H9 (cell line): ENCODE measurements at places on chromosomes 5 and 9.

GRCh38 chr9:101427358-101427757 lies 8.2 kb downstream of the ALDOB start:
- DNase-seq: no peak

DNA sequence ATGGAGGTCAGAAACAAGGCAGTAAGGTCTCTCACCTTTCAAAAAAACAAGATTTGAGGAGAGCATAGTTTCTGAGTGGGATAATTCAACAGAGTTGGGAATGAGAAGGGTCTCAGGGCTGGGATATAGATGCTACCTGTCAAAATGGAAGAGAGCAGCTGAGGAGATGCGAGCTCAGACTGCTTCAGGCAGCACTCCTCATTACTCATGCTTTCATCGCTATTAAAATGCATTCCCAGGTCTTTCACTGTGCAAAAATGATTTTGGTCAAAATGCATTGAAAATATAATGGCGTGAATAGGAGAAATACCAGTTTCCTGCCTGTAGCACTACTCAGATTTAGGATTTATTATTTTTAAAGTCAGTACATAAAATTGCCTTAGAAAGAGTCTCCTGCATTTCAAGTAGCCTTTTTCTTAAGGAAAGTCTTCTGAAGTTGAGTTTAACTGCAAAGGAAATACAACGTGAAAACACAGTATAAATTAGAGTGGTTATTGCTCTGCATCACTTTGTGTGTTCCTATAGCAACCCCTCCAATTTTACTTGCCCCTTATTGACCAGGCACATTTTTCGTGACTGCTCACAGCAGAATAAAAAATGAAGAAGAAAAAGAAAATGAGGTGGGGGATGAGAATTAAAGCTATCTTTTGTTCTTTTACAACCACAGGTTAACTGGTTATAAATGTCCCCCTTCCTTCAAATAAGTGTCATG lies 724.8 kb upstream of the SEMA6A start:
- no peak for DNase-seq

DNA sequence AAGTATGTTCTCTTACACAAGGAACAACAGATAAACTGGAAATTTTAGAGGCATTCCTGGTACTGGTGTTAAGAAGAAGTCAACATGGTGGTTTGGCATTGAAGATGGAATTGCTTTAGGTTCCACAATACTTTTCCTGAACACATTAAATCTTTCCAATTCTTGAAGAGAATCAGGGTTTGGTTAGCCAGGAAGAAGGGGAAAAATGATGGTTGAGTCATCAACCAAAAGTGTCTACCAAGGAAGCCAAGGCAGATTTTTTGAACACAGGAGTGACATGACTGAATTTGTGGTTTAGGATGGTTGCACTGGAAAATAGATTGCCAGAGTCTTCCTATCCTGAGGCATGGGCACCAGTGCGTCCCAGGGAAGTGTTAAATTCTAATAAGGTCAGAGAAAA lies 433.4 kb downstream of the TMEM38B start:
- no peak for DNase-seq

- peak; percentile 55 for DNase-seq
Observed at GRCh38 chr9:99211746-99212145, 10.0 kb downstream of the ALG2 start.

- no peak for DNase-seq
Observed at GRCh38 chr5:72408603-72409002, 88.4 kb downstream of the PTCD2 start.

GRCh38 chr5:60349891-60350415 lies 350.0 kb downstream of the DEPDC1B start:
- DNase-seq: no peak

DNA sequence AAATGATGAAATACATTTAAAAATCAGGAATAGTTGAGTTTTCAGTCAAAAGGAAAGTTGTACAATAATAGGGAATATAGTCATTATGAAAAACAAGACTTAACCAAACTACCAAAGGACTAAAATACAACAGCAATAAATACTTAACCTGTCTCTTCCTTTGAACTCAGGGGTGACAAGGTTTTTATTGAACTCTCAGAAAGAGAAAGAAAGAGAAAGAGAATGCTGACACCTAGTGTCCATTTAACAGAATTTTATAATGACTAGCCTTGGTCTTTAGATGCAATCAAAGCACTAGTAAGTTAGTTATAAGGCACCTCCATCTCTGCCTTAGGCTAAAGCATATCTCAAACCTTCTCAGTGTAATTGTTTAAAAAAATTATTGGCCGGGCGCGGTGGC lies 47.5 kb downstream of the UIMC1 start:
- DNase-seq: no peak

GRCh38 chr5:169248550-169248949 lies 52.4 kb downstream of the SLIT3 start:
- no peak for DNase-seq

- DNase-seq: no peak
Observed at GRCh38 chr9:35152926-35153325, 8.9 kb upstream of the UNC13B start.

DNA sequence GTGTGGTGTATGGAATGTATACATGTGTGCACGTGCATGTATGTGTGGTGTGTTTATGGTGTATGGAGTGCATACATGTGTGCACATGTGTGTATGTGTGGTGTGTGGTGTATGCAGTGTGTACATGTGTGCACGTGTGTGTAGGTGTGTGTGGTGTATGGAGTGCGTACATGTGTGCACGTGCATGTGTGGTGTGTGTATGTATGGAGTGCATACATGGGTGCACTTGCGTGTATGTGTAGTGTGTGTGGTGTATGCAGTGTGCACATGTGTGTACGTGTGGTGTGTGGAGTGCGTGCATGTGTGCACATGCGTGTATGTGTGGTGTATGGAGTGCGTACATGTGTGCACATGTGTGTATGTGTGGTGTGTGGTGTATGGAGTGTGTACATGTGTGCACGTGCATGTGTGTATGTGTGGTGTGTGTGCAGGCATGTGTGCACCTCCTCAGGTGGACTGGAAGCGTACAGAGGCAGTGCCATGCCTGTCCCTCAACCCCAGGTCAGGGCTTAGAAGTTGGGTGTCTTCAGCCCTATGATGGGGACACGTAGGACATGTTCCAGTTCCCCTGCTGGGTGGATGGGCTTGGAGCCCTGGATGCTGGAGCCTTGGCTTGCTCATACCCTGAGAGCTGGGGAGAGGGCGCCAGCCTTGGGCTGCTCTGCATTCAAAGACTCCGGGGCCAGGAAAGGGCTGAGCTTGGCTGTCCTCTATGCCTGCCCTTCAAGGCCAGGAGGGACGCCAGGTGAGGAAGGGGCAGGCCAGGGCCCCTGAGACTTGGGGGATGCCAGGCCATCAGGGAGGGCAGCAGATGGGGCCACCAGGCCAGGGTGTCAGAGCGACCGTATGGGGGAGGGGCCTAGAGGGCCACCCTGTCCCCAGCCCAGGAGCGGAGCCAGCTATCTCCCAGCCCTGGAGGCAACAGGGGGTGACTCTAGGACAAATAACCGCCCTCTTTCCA lies 12.2 kb downstream of the MYMK start:
- DNase-seq: no peak

GRCh38 chr5:135062216-135063055 lies 28.4 kb upstream of the PITX1 start:
- DNase-seq: no peak

DNA sequence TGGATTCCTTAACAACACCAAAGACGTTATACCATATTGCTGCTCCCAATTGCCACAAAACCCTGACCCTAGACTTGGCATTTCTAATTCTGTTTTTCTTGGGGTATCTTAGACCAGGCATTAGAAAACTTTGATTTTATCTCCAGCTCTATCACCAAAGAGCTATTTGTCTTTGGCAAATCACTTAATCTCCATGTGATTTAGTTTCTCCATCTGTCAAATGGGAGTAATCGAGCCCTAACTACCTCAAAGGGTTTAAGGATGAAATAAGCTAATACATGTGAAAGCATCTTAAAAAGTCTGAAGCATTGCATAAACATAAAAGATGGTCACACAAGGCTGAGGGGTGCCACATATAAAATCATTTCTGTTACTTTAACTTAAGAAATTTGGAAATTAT lies 60.6 kb downstream of the FYB1 start:
- DNase-seq: no peak

- DNase-seq: no peak
Observed at GRCh38 chr9:131810351-131811170, 70.7 kb upstream of the RAPGEF1 start.

DNA sequence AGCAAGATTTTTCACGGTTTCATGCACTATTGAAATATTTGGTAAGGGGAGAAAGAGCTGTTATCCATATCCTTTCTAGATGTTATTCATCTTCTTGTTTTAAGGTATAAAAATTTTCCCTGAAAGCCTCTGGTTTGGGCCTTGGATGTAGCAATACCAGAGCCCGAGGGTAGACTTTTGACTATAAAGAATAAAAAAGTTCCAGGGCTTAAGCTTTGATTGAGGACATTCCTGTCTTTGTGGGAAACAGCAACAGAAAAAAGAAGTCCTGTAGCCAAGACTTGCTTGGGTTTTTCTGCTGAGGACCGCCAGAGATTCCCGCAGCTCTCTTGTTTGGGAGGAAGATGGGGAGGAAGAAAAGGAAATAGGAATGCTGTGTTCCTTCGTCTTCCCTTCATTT lies 440.0 kb upstream of the WWC1 start:
- DNase-seq: no peak

- no peak for DNase-seq
Observed at GRCh38 chr5:55096182-55096581, 6.3 kb upstream of the GZMA start.

DNA sequence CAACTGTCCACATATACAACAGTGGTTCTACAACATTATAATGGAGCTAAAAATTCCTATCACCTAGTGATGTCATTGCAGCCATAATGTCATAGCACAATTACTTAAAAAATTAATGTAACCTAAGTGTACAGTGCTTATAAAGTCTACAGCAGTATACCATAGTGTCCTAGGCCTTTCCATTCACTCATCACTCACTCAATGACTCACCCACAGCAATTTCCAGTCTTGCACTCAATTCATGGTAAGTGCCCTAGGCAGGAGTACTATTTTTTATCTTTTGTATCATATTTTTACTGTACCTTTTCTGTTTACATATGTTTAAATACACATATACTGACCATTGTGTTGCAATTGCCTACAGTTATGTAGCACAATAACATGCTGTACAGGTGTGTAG lies 9.6 kb upstream of the PUM3 start:
- no peak for DNase-seq

DNA sequence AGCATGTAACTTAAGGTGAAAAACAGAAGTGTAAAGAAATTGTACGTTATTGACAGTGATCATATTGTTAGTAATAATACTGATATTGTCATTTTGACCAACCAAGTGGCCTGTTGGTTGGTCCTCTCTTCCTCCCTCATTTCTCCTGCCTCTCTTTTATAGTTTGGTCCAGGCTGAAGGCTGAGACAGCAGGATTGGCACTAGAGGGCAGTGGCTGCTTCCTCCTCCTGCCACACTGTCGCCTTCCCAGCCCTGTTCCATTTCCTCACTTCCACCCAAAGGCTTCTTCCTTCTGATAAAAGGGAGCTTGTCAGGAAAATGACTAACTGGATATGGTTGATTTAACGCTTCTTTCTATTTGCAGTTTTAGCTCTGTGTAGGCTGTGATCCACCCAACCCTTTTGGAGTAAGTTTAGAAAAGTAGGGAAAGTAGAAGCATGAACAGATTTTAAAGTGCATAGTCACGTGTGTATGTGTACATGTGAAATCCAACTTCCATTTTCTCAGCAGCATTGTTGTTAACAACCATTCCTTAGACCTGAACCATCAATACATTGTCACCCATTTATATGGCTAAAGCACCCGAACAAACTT lies 35.6 kb downstream of the PTCD2 start:
- peak; percentile 45 for DNase-seq

DNA sequence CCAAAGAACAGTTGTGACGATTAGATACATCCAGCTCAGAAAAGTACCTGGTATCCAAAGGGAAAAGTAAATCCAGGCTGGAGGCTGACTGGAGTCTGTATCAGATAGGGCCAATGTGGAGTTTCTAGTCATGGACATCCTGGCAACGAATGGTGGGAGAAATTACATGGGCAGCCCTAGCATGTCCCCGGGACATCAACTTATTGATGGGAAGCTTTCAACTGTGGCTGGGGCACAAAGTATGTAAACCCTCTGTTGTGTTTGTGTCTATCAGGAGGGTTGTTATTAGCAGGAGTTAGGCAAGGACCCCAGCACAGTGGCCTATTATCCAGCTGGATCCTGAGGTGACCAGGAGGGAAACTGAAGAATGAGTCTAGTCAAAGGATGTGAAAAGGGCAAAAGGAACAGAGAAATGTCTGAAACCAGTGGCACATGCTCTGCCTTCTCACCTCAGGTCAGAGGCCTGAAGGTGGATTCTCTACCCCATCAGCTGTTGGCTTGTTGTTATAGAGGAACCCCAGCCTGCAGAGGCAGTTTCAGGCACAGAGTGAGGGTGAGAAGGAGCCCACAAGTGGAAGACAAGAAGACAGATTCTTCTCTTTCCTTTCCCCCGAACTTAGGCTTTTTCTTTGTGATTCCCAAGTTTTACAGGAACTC lies 19.9 kb downstream of the IFNW1 start:
- no peak for DNase-seq

- no peak for DNase-seq
Observed at GRCh38 chr5:35823347-35824098, 33.2 kb upstream of the IL7R start.

GRCh38 chr5:66436721-66437120 lies 159.5 kb upstream of the MAST4 start:
- DNase-seq: peak; percentile 59

DNA sequence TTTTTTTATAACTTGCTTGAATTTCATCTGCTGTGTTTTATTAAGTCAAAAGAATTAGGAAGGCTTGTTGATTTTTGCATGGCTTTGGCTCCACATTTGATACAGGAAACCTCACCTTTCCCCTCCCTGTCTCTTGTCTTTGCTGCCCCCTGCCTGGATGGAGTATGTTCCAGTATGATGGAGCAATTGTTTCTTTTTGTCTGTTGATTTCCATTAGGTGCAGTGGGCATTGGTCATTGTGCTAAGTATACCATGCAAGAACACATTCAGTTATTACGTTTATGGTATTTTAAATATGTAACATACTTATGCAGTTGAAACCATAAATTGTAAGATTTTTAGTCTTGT lies 19.6 kb downstream of the TJP2 start:
- no peak for DNase-seq

- peak; percentile 56 for DNase-seq
Observed at GRCh38 chr5:7393921-7394799, 1.8 kb upstream of the ADCY2 start.

GRCh38 chr5:177508837-177509236 lies 789 bp downstream of the DOK3 start:
- no peak for DNase-seq
